Smooth muscle cell of the brain vasculature (primary cell): ENCODE measurements at places on chromosomes 6 and 20.
A peak's percentile ranks its signal among the peaks of the same experiment; 100 is the strongest.

- no peak for DNase-seq
These were observed 503.9 kb downstream of the EPHA7 start for GRCh38 chr6:92915466-92915865.

DNA sequence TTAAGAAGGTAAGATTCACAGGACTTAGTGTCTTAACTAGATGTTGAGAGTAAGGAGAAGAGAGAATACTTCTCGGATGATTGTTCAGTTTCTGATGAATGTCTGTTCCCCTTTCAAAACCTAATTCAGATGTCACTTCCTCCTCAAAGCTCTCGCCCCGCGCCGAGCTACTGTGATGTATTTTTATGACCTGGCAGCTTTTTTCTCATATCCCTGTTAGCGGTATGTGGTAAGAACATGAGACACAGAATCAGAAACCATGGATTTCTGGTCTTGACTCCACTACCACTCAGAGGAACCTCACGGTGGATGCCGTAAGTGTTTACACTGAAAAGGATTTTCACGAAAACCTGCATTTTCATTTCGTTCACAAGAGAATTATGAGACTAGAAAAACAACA is 48.4 kb downstream of the CEP43 start:
- no peak for DNase-seq

DNA sequence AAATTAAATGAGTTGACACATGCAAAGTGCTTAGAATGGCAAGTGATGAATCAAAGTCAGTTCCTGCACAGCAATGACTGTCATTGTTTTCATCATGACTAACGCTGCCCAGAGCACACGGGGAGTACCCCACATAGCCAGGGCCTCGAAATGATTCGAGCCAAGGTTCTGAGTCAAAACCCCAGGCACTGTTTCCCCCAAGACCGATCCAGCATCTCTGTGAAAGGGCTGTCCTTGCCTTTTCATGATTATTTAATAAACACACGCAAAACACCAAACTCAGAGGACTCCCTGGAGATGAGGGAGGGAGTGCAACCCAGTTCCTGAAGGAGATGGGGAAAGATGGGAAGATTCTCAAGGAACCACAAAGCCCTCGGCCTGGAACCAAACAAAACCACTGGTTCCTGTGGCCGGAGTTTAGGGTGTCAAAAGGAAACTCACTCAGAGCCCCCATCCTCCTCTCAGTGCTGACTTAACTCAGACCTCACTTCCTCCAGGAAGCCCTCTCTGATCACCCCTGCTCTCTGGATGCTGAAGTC is 3.8 kb downstream of the PREX1 start:
- DNase-seq = no peak

DNA sequence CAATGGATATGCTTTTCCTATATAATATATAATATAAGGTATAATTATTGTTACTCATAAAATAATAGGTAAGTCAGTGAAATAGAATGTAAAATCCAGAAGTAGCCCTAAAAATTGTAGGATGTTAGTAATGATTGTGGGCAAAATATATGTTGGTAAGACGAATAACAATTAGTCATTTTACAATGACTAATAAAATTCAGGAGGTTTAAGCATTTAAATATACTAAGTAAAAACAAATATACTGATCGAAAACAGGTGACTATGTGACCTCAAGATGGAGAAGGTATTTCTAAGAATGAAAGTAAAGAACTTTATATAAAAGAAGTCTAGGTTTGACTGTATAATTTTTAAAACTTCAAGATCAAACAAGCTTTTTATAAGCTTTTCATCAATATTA is 28.9 kb downstream of the FUCA2 start:
- no peak for DNase-seq

DNA sequence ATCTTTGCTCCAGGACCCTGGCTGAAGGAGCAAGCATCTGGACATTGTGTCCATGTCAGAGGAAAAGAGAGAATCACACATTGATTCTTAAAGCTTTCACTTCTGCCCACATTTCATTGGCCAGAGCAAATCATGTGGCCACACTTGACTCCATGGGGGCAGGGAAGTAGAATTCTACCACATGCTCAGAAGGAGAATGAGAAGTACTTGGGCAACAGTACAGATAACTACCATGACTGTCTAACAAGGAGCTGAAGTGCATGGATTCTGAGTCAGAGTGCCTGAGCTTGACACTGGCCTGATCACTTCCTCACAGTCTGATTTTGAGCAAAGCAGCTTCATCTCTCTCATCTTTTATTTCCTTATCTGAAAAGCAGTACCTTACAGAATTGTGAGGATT is 38.6 kb downstream of the GHRH start:
- no peak for DNase-seq

DNA sequence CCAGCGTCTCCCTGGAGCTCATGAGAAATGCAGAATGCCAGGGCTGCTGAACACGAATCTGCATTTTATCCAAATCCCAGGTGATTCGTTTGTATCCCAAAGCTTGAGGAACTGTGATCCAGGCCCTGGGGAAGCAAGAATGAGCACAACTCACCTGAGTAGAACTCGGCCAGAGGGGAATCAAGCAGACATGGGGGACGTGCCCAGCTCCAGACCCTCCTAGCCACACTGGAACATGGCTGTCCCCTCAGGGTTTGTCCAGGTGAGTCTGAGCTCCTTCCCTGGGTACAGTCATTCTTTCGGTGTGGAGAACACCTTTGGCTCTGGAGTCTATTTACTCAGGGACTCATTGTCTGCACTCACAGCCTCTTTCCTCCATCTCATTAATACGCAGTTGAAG is 13.3 kb downstream of the NKX2-2 start:
- DNase-seq = no peak

GRCh38 chr20:61169874-61170273 is 82.2 kb upstream of the CDH4 start:
- no peak for DNase-seq

DNA sequence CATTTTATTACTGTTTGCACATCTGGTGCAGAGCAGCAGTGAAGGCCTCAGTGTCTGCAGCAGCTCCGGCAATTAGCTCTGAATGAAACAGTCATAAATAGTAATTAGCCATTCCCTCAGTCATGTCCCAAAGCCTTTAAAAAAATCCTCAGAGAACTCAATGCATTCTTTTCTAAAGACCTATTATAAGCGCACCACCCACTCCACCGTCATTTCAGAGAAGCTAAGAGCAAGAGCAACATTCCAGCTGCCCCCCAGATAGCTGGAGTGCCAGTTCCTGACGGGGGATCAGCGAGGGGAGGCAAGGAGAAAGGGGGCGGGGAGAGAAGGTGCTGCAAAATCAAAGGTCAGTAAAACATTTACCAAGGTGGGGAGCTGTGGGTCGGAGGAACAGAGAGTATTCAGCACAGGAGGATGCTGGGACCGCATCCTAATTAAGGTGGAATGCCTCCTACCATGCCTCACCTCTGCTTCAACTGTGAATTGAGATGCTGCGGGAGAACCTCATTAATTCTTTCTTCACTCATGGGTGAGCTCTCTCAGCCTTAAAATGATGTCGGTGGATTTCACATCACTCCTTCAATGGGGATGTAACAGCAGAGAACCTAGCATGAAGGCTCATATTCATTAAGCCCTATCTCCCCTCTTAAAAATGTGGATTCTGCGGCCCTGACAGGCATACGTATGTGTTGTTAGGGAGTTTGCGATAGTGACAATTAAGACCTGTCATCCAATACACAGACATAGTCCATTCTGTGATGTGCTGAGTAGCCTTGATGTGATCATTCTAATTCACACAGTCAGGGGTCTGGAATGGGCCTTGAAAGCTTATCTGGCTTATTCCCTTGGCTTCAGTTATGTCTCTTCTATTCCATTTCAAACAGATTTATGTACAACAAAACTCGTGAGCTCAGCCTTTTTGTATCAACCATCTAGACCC is 469.5 kb upstream of the NRSN1 start:
- no peak for DNase-seq

GRCh38 chr20:51382986-51383821 is 159.3 kb downstream of the NFATC2 start:
- no peak for DNase-seq

GRCh38 chr6:33846226-33846625 is 42.4 kb upstream of the MLN start:
- DNase-seq = no peak

- DNase-seq = peak; percentile 40
These were observed 53.8 kb downstream of the PCNA start for GRCh38 chr20:5065879-5066383.

DNA sequence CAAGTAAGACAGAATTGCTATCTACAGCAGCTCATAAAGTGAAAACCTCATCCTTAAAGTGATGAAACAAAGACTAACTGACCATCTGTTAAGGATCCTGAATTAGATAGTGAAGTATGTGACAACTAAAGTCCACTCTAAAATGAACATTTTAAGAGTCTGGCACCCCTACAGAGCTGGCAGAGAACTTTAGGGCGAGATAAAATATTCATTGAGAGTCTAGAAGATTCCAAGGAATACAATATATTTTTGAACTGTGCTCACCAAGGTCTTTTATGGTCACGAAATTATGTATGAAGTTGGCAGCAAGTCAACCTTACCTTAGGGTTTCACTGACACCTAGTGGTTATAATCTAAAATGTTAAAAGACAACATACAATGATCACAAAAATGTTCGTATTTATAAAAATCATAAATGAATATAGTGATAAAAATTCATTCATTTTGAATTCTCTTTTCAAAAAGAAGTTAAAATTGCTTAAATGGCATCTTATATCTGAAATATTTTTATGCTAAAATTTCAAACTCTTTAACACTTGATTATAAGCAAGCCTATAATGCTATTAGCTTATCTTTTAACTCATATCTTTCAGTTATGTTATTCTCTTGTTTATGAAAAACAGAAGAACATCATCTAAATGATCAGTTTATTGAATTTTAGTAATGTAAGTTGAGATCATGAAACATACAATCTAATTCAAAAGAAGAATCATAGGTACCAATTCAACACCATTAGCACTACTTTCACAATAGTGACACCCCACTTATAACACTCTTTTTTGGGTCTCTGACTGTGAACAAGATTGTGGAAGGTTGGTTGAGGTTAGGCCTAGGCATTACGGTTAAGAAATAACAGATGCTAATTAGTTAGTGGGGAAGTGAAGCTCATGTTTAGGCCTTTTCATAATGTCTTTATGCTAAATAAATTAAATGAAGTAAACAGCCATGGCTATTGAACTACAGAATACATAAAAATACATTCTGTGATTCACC is 27.5 kb downstream of the RSPH3 start:
- DNase-seq = peak; percentile 35

- no peak for DNase-seq
These were observed 48.8 kb downstream of the MAPK14 start for GRCh38 chr6:36076178-36077063.

- DNase-seq = no peak
These were observed 228.0 kb downstream of the DLL1 start for GRCh38 chr6:170062915-170063241.

GRCh38 chr20:58891718-58892140 is 39.2 kb downstream of the GNAS start:
- DNase-seq = no peak

GRCh38 chr6:53151676-53152075 is 3.0 kb upstream of the GCM1 start:
- no peak for DNase-seq

DNA sequence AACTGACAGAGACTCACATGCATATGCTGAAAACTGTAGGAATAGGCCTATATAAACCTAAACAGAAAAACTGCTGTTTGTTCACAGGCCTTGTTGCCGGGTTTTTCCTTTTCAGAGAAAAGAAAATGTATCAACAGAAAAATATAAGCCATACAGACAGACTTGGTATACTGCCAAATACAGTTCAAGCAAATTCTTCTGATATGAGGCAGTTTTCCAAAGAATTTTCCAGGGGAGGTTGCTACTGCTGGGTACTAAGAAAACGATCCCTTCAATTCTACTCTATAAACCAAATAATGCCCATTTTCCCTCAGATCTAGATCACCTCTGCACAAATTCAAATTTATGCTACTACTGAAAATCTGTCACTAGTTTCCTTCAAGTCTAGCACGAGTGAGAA is 59.4 kb downstream of the ME1 start:
- no peak for DNase-seq

DNA sequence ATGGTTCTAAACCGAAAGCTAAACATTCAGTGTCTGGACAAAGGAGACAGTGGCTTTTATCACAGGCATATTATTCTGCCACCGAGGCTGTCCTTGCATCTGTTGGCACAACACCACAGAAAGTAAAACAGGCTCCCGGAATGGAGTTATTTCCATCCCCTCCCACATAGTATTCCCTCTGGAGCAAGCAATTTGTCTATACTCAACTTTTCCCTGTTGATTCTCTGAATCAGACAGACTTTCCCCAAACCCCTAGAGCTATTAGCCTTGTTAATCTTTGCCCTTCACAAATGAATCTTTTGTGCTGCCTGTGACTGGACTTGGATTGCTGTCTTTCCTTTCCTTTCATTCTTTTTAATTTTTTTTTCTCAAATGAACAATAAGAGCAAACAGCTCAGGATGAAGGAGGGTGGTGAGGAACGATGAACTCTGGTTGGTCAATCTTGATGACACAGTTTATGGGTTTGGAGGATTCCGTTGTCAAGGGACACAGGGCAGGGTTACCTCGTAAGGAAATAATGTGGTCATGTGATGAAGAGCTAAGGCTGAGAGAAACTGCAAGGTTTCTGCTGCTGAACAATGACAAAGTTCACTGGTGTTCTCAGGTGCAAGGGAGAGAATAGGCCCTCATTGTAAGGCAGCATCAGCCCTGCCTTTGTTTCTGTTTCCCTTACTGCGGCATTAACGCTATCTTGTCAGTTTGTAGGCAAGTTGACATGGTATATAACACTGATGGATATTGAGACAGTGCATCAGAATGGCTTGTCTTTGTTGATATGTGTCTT is 275.0 kb upstream of the BMP2 start:
- no peak for DNase-seq

DNA sequence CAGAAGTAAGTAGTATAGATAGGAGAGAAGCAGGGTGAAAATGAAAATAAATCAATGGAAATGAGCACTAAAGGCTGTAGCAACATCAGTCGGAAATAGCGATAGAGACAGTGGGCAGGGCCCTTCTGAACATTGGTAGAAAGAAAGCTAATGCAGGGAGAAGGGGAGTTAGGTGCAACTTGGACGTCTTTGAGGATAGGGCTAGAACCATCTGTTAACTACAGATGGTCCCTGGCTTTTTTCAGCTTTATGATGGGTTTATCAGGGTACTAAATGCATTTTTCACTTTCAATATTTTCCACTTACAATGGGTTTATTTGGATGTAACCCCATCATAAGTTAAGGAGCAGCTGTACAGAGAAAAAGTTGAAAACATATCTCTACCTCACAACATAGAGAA is 72.8 kb upstream of the CNR1 start:
- DNase-seq = no peak

DNA sequence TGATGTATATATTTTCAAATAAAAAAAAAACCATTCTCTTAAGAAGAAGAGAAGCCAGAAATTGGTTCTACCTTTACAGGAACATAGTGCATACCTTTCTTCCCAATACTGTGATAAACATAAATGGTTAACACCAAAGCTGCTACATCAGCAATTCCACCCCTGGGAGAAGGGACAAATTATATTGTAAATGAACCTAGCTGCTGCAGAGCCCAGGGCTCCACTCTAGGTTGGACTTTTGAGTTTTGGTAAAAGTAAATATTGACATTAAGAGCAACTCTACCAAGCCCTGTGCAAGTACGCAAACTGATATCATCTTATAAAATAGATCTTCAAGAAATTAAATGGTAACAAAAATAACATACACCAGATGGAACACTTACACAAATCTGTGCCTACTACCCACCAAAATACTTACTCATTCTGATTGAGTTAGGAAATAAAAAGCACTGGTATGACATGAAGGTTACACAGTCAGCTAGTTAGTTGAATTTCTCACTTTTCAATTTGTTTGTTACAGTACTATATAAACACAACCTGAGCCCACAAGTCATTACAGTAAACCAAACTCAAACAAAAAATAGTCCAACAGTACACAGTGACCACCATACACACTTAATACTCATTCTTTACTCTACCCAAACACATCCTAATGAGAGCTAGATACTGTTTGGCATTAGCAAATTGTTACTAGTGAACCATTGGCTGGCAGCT is 223.3 kb upstream of the HEY2 start:
- DNase-seq = no peak
